ENCODE measurements at places on chromosomes 4 and X.
A peak's percentile ranks its signal among the peaks of the same experiment; 100 is the strongest.

DNA sequence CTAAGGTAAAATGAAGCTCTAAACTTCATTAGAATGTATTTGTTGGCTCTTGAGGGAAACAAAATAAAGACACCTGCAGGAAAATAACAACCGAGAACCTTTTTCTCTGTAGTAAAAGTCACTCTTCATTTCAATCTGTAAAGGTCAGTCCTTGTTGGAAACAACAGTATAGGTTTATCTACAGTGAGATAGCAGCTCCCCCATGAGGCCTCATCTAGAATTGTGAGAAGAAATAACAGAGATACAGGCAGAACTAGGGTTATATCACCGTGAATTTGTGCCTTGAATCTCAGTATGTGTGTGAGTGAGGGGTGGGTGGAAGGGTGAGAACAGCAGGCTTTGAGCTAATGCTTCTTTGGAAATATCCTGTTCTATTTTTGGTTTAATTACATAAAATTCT, 107.8 kb upstream of the FMR1 start:
- DNase-seq = peak; percentile 19

DNA sequence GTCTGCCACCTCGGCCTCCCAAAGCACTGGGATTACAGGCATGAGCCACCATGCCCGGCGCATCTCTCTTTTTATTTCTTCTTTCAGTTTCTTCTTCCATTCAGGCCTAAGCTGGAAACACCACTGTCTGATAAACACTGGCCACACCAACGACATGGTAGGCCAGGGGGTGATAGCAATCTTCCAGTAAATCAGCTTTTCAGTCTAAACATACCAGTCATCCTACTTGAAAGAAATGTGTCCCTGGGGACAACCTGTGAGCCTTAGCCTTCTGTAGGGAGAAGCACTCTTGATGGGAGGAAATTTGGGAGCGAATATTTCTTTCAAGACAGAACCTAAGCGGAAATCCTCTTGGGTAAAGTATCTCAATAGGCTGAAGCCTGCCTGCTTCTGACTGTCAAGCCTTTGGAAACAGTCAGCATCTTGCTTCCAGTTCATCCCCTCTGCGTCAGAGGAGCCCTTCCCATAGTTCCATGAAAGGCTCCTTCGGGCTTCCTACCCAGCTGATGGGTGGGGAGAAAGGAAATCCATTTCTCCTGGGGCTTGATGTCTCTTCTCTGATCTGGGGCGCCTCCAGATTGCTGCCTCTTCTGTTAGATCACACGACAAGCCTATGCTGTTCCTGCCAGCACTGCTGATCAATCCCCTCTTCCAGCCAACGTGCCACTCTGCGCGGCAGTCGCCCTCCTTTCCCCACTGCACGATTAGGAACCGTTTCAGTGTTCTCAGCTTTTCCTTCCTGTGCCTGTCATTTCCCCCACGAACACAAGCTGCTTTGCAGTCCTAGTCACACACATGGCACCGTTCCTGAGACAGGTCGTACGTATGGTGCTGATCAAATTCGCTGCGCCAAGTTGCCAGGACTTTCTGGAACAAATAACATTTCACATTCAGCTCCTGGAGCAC, 49.5 kb upstream of the CBR4 start:
- DNase-seq = no peak

- no peak for DNase-seq
Observed at GRCh38 chr4:102503831-102504786, 3.0 kb downstream of the NFKB1 start.

GRCh38 chr4:96154676-96155075, 314.8 kb downstream of the PDHA2 start:
- DNase-seq = no peak

DNA sequence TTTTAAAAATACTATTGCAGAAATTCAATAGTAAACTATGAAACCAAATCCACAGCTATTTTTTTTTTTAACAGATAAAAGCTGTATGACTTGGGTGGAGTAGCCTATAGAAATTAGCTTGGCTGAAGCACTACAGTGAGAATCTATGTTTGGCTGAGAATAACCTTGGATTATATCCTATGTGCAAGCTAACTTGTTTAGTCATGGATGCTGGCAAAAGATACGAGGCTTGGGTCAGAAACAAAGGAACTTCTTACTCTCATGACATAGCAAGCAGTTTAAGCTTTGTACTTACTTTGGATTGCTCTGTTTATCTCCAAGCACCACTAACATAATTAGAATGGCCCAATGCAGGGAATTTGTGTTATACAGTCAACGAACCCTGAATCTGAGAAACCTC, 119.2 kb upstream of the GRID2 start:
- no peak for DNase-seq

- no peak for DNase-seq
Observed at GRCh38 chr4:94544811-94545210, 93.1 kb downstream of the PDLIM5 start.

- DNase-seq = no peak
Observed at GRCh38 chr4:33054161-33054560, 2334.0 kb downstream of the PCDH7 start.

GRCh38 chr4:142952821-142953580, 106.9 kb upstream of the INPP4B start:
- DNase-seq = no peak

DNA sequence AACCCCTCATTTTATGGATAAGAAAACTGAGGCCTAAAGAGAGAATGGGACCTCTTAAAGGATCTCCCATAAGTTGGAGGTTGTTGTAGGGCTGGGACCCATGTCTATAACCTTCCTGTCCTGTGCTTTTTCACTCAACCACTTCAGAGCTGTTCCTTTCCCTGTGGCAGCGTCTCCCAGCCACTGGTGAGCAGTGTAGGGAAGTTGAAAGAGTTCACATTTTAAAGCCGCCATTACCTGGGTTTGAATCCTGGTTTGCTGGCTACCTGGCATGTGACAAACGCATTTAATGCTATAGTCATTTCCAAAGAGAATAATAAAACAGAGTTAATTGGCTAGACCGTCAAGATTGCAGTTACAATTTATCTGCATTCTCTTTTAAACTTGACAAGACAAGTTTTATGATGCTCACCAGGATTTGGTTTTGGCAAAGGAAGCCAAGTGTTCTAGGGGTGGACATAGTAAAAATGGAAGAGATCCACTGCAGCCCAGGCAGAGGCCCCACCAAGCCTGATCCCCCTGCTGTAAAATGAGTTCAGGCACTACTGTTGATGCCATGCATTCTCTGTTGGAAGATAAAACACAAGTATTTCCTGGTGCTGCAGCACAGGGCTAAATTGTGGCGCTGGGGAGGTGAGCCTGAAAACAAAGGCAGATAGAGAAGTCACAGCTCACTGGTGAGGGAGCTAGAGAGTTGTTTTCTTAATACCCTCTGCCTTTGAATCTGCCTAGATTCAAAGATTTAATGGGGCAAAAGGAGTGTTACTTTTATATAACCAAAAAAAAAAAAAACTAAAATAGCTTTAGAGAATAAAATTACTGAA, 218.7 kb downstream of the NWD2 start:
- DNase-seq = no peak

DNA sequence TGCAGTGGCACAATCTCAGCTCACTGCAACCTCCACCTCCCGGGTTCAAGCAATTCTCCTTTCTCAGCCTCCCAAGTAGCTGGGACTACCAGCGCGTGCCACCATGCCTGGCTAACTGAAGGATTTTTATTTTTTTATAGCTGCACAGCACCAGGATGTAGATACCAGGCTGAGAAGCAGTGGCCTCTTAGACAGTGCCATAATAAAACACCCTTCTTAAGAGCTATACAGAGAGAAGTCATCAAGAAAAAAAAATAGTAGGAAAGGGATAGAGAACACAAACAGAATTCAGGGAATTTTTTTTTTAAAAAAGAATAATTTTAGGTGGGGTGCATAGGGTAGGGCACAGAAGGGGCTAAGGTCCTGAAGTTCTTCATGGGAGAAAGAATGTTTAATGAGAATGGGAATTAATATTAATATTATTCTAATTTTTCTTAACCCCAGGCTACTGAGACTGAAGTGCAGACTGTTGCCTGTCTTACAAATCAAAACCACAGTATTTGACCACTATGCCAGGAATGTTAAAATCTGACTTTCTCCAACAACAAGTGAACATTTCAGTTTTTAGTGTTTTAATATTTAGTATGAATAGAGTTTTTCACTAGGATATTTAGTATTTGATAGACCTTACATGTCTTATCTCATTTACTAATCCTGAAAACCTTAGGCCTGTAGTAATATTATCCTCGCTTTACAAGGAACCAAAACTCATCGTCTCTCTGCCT, 146.7 kb downstream of the KCNIP4 start:
- DNase-seq = no peak

Measured in activated CD4-positive, alpha-beta T cell treated with anti-CD3 and anti-CD28 coated beads, Interleukin-2, Interleukin-4, amounts not matched to agents 100 ng/mL and 50 ng/mL, durations not matched to agents 16 hours and 8 hours (primary cell).